ENCODE measurements at places on chromosomes 2 and 18. TPM values are rescaled to one million over a fixed set of nuclear protein-coding genes. Genes with fewer than 3 reads are reported as not detected.

DNA sequence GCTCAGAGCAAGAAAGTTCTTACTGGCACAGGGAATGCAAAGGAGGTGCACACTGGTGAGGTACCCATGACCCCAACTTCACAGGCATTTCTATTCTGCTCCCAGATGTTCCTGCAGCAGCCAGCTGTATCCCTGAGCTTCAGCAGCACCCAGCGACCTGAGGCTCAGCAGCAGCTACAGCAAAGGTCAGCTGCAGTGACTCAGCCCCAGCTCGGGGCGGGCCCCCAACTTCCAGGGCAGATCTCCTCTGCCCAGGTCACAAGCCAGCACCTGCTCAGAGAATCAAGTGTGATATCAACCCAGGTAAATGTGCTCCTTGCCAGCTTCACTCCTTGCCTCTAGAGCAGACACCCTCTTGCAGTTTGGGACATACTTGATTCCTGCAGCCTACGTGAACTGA lies 14.1 kb upstream of the RPL31 start:
- DNase-seq, result no peak

DNA sequence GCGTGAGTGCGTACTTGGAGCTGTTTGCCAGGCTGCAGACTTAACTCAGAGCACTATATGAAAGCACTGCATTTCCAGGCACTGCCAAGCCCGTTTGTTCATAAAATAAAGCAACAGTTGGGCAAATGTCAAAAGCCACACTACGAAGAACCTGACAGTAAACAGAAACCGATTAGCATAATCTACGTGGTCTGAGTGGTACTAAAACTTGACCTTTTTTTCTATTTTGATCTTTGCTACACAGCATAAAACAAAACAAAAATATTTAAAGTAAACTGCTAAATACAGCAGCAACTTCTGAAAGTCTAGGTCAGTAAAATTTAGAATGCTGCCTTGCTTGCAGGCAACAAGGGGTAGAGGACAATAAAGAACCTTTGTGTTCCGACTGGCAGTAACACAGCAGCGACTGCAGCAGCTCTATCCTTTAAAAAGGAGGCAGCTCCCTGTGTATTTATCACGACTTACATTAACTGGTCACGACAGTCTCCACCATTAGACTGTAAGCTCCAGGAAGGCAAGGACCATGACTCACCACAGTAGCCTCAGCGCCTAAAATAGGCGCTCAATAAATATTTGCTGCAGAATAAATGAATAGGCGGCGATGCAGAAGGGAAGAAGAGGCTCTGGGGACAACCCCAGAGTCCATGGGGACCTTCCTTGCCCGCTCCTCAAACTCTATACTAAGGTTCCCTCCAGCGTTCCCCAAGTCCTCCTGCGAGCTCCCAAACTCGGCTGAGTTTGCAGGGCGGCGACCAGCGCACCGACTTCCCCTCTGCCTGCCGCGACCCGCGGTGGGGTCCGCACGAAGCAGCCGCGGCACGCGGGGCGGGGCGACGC lies 902 bp downstream of the SS18 start:
- peak; percentile 13 for DNase-seq

DNA sequence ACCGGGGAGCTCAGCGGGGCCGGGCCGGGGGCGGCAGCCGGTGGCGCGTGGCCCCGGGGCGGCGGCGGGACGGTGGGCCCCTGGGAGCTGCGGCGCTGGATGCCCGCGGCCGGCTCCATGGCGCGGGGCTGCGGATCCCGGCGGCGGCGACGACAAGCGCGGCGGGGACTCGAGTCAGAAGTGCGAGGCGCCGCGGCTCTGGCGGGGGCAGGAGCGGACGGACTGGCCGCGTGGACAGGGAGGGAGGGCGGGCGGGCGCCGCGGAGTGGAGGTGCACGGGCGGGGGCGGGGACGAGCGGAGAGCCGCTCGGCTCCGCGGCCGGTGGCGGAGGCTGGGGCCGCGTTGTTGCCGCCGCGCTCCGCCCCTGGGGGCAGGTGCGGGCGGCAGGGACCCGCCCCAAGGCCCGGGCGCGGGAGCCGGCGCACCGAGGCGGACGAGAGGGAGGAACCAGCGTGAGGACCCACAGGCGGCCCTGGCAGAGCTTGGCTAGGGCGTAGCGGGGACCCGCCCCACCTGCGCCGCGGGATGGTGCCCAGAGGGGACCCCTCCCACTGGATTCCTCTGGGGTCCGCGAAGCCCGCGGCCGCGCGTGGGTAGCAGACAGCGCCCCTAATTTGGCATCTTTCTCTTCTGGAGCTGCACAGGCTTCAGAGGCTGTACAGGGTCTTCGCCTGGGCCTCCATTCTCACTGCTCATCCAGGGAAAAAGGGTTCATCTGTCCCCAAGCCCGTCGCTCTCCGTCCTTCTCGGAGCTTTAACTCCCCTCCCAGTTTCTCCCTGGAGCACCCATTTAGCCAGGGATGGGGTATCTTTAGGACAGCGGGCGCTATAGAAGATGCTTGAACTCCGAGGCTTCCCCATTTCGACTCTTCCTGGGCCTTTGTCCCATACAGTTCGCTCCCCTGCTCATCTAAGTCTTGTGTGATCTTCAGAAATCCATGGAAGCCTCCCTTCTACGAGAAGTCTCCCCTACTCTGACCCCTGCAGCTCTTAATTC lies at the start of gene TMEM163:
TSS of gene TMEM163 (minus strand) at position 184 of the 998 bp plus-strand sequence.
- peak; percentile 14 for DNase-seq

DNA sequence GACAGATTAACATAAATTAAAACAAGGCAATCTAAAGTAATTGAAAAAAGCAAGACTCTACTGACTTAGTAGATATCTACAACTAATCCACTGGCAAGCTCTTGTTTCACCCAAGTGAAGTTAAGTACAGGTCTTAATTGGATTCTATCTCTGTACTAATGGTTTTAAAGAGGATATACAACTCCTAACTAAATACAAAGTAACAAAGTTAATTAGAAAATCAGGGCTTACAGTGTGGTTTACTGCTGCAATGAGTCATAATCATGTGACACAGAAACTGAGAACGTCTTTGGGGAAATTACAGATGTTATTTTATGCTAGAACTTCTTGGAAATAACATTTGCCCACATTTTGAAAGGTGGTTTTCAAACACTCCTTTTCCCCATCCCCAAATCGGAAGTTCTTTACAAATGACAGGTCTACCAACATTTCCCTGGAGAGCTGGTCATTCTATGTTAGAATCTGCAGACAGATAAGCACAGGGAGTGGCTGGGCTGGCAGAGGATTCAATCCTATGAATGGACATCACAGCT lies 245.3 kb downstream of the STK39 start:
- DNase-seq, result no peak

GRCh38 chr2:104443145-104443544 lies 410.8 kb upstream of the POU3F3 start:
- DNase-seq, result no peak

- DNase-seq, result no peak
These were observed 189.9 kb upstream of the SH3BP4 start for GRCh38 chr2:234761910-234762309.

DNA sequence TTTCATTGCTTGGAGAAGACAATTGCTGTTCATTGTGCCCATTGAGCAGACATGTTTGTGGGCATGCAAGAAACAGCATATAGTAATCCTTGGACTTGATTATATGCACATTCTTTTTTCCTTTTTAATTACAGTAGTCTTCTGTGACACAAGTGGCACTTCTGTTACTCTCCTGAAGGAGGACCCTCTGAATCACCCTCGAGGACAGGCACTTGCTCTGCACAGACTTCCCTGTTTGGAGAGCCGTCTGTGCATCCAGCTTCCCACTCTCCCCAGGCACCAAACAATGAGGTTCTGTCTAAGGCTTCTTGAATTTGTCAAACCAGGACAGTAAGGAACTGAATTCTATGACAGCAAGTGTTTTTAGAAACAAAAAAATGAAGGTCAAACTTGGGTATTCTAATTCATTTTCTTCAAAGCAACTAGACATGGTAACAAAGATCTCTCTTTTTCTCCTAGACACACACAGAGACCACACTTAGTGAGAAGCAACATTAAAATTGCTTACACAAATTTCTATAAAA lies 844.6 kb upstream of the ID2 start:
- DNase-seq, result no peak

DNA sequence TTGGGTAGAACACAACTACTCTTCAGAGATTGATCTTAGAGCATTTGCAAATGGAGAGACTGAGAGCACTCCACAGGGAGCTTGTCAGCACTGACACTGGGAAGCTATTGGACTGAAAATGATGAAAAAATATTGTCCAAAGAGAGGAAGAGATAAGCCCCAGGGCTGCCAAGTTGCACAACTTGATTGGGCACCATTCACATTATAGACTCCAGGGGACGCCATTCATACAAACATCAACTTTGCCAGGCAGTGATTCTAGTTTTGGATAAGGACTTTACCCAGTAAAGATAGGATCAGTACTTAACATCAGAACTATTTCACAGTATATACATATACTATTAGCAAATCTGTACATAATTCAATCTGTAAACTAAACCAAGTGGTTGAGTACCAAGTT lies 79.6 kb upstream of the MYCN start:
- DNase-seq, result no peak

DNA sequence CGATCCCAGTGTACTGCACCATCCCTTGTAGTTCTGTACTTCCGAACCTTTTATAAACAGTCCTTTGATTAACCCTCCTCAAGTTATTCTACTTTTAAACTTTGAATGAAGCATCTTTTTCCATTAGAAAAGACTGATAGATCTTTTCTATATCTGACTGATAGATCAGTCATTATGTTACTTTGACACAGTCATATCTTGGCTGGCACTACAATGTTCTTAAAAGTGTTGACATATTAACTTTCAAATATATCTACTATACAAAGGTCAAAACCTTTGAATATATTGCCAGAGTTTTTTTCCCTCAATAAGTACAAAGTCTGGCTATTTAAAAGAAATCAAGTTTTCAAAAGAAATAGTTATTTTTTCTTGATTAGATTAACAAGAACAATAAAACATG lies 35.4 kb upstream of the NABP1 start:
- DNase-seq, result no peak

C2orf78 gene
- not detected for total RNA-seq

GDF7 gene
- total RNA-seq, result 2.0 TPM

NEB gene
- 4.3 TPM for total RNA-seq

Data from dorsolateral prefrontal cortex (tissue), 122 donors.